ENCODE measurements at places on chromosomes 16 and 17.
A peak's percentile ranks its signal among the peaks of the same experiment; 100 is the strongest.

DNA sequence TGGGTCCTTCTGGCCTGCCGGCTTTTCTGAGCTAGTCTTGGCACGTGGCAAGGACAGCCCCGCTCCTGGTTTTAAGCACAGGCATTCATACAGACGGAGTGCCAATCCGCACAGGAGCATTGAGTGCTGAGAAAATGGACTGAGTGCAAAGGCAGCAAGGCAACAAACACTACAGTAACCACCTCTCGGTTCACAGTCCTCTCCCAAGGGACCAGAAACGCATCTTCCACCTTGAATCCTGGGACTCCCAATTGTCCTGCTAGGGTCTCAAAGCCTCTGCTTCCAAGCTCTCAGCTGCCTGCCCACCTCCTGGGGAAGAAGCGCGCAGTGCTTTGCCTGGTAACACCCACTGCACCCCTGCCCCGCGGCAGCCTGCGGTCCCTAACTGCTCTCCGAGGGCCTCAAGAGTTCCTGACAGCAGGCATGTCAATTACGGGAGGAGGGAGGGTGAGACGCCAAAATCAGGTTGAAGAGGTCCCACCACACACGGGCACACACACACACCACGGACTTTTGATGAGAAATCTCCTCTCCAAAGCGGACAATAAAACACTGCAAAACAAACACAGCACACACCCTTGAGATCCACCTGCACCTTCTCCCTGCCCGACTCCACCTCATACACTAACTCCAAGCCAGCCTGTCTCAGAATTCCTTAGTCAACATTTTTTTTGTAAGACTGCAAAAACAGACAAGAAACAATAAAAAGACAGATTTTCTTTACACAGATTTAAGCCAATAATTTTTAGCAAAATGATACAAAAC lies 15.0 kb downstream of the SLC16A3 start:
- DNase-seq, result peak; percentile 44

DNA sequence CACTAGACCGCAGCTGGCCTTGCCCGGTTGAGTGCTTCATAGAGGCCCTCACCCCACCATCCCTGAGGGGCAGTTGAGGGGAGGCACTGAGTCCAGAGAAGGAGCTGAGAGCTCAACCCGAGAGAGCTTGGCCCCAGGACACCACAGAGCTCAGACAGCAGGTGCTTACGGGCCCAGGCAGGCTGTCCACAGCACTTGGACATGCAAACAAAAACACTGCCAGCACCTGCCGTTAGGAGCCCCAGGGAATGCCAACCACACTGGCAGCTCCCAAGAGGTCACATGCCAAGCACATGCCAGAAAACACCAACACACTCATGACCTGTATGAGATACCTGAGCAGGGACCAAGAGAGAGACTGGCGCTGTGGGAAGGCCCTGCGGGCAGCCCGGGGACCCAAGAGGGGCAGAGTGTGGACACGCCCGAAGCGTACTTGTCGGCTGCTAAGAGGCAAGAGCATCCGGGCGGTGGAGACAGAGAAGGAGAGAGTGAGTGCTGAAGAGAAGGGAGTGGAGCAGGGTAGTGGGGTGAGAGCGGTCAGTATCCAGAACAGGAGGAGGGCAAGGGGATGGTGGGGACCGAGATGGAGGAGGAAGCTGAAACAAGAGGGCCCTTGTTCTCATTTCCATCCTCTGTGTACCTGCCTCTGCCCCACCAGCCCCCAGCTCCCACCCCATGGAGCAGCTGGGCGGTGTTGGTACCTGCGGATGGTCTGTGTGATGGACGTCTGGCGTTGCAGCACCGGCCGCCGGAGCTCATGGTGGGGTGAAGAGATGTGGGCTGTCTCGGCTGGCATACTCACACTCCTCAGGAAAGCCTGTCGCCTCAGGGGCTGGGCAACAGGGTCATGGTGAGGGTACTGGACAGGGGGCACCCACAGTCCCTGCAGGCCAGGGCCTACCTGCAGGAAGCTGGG lies 8.2 kb downstream of the RHBDF1 start:
- DNase-seq, result no peak

- no peak for DNase-seq
Measured at GRCh38 chr17:21149621-21150020, 22.9 kb downstream of the DHRS7B start.

DNA sequence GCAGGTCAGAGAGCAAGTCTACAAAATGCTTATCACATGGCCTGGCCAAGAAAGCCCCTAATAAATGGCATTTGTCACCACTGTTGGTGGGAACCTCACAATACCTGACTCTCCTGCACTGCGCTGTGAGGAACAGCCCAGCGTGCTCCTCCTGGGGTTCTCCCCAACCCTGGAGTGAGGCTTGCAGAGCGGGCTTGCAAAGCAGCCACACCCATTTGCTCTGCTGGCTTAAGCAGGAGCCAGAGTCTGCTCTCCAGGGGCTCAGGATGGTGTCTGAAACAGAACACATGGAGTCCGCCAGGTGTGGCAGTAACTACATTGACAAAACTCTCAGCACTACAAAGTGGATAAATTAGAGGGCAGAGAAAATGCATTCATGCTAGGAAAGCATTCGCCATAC lies 331.0 kb upstream of the CCL2 start:
- no peak for DNase-seq
